Putamen (tissue), 1 donor: ENCODE measurements at places on chromosomes 2 and 18.

- DNase-seq: no peak
Observed at GRCh38 chr2:9179572-9180201, 26.9 kb upstream of the ASAP2 start.

GRCh38 chr18:51614033-51614432, 416.6 kb upstream of the MEX3C start:
- DNase-seq: no peak

GRCh38 chr2:200077210-200077650, 121.8 kb downstream of the MAIP1 start:
- DNase-seq: no peak

GRCh38 chr2:239533569-239534316, 132.9 kb upstream of the HDAC4 start:
- DNase-seq: no peak

- no peak for DNase-seq
Observed at GRCh38 chr2:236782938-236783337, 213.3 kb downstream of the ACKR3 start.

GRCh38 chr18:23703057-23703986, 14.1 kb downstream of the LAMA3 start:
- peak; percentile 2 for DNase-seq

- DNase-seq: no peak
Observed at GRCh38 chr2:126686841-126687485, 31.0 kb downstream of the GYPC start.

GRCh38 chr2:120976501-120977307, 241.0 kb downstream of the GLI2 start:
- no peak for DNase-seq

- DNase-seq: peak; percentile 13
Observed at GRCh38 chr2:9867881-9868280, 24.6 kb downstream of the TAF1B start.

DNA sequence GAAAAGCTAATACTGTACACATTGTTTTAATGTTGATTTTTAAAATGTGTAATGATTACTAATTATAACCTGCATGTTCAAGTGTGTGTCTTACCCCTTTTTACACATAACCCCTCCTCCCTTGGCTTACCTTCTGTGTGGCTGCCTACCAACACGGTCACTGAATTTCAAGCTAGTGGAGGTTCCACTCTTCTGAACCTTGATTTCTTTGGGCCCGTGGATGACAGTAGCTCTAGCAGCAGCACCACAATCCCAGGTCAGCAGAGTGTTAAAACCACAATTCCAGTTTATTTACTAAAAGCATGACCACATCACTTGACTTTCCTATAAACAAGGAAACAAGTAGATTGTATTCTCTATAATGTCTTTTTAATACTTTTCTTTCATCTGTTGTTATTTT, 56.9 kb downstream of the AFTPH start:
- no peak for DNase-seq

- no peak for DNase-seq
Observed at GRCh38 chr2:14577843-14578242, 54.7 kb upstream of the LRATD1 start.
